ENCODE measurements at places on chromosomes 4 and X.

DNA sequence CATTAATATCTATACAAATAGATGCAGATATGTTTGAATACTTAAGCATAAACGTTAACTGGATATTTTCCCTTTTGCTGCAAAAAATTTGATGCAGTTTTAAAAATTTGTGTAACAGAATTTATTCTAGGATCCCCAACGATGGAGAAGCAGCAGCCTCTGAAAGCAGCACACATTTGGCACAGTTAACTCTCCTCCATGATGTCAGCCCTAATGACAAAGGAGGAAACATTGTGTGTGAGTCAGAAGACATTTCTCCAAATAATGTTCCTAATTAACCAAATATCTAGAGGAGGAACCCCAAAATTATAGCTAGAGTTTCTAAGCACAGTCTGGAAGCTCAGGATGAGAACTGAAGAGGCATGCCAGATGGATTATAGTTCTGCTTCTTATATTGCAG, 281.9 kb upstream of the MAD2L1 start:
- no peak for DNase-seq

- DNase-seq = peak; percentile 81
These were observed 28.0 kb upstream of the NSUN7 start for GRCh38 chr4:40721730-40722171.

DNA sequence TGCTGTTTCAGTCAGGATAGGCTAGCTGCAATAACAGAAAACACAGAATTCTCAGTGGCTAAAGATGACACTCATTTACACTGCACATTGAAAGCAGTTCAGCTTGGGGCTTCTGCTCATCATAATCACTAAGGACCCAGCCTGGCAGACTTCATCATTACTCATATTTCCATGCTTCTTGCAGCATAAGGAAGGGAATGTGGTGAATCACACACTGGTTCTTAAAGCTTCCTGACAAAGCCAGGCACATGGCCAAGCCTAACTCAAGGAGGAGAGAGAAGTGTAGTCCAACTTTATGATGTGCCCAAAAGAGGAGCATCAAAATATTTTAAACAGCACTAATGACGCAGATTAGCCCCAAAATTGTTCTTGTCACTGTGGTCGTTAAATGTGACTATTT, 186.5 kb downstream of the BANK1 start:
- peak; percentile 99 for DNase-seq

- DNase-seq = peak; percentile 37
These were observed 37.0 kb upstream of the ATP6AP2 start for GRCh38 chrX:40543661-40544328.

DNA sequence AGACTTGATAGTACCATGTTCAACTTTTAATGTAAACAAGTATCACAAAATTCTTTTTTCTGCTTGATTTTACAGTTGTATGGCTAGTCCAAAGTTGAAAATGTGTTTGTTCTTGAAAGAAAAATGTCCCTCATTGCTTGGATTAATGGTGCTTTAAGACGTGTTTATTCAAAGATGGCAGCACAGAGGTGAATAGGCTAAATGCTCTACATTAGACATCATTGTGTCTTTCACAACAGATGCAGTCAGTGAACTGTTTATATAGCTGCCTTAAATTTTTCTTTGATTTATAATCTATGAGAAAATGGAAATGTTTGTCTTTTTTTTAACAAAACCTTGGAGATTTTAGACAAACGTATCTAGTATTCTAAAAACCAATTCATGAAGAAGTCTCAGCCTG, 137.3 kb downstream of the BMPR1B start:
- peak; percentile 83 for DNase-seq

GRCh38 chr4:52946855-52947254, 84.7 kb downstream of the RASL11B start:
- no peak for DNase-seq

DNA sequence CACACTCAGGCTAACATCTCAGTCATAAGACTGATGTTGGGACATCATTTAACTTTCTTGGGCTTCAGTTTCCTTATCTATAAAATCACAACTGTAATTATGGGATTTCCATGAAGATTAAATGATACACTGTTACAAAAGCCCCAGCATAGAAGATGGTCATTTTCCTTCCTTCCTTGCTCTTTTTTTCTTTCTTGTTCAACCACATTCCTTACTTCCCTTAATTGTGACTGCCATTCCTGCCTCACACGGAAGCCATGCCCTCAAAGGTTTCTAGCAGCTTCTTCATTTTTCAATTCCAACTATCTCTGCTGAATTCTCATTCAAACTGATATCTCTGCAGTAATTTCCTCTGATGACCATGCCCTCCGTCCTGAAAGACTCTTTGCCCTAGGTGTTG, 311.8 kb downstream of the PPP3CA start:
- DNase-seq = no peak

GRCh38 chr4:41456559-41457101, 81.3 kb upstream of the LIMCH1 start:
- no peak for DNase-seq

DNA sequence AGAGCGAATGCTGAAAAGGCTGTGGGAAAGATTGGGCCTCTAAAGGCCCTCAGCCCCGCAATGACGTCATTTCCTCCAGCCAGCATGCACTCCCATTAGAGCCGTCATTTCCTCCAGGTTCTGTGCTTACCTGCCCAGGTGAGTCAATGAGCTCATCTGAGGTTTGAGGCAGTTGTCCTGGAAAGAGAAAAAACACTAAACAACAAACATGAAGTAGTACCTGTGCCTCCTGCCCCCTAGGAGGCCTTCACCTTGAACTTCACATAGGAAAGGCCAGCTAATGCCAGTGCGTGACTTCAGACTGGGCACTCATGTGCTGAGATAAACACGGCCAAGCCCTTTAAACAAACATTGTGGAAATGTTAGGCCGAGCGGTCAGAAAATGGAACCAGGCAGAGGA, 55.9 kb downstream of the FHDC1 start:
- DNase-seq = no peak

- peak; percentile 29 for DNase-seq
These were observed 143.6 kb downstream of the SLIT2 start for GRCh38 chr4:20395160-20395773.

DNA sequence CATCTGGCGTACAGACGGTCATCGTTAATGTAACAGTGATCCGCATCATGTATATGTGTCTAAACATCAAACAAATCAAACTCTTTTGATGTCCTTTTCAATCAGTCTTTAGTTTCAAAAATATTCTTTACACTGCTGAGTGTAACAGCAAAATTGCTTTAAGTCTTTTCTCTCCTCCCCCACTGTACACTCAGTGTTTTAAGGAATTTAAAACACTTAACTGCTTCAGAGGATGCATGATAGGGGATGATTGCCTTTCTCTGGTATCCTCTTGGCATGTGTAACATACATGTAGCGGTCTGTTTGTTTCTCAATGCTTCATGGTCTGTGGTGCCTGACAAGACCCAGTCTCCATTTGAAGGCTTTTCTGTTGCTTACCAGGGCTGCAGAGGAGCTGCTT, 41.6 kb downstream of the LIMCH1 start:
- no peak for DNase-seq

DNA sequence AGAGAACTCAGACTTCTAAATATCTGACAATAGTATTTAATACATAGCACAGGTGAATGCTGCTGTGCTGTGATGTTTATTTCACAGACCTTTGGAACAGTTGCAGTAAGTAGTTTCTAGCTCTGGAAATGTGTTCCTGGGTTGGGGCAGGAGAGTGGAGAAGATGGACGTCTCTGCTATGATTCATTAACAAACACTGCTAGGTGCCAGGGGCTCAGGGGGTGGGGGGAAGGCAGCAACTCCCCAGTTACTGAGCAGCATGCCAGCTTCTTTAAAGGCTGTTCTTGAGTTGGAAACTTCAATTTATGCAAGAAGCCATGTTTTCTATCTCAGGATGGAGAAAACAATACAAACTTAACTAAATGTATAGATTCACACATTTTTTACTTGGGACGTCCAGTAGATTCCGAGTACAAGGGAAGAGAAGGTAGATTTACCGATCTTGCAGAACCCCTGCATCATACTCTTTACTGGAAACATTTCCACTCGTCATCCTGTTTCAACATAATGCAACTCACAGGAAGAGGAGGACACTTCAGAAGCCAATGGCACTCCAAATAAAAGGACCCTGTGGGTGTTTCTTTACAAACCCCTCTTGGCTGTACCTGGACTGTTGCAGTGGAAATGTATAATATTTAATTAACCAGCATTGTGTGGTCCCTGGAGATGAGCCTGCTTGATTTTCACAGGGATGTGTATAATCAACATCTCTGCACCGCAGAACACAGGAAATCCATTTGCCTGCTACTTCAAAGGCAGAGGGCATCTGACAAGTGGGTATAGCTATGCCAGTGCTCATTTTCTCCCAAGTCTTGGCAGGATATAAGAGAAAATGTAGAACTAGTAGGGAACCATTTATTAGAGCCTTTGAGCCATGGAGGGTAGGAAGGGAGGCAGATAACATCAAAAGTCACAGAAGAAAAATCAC, 171.4 kb downstream of the SH3KBP1 start:
- DNase-seq = no peak

DNA sequence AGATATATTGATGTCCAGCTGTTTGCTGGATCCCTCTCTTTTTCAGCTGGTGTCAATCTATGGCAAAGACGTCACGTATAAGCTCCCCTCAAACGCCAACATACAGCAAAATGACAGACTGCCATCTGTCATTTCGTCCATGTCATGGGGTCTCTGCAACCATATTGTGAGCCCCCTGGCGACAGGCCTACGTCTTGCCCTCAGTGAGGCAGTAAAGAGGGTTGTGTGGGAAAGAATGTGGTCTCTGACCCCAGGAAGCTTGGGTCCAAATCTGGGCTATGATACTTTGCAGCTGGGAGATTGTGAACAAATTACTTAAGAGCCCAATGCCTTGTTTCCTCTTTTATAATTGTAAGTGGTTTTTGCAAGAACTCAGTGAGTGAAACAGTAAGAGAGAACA, 7.4 kb downstream of the SUPT20HL2 start:
- no peak for DNase-seq

- no peak for DNase-seq
These were observed 78.8 kb downstream of the EVC2 start for GRCh38 chr4:5629542-5629941.

DNA sequence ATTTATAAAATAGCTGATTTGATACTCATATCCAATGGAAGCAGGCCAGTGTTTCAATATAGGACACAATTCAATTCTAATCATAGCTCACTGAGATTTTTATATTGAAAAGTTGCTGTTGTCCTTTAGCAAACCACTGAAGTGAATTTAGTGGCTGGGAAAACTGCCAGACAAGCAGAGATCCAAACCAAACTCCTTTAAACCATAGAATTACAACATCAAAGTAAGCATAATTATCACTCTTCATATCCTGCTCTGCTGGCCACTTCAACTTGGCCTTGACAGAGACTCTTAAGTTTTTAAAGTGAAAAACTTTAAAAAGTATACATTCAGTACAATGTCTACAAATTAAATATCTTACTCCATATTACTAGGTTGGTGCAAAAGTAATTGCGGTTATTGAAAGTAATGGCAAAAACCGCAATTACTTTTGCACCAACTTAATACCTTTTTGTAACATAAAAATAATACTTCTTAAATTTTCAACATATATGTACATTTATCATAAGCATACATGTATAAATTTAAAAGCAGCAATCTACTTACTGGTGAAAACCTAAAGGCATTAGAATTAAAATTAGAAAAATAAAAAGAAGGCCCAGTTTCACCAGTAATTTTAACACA, 433.0 kb downstream of the PCDH10 start:
- DNase-seq = peak; percentile 68

DNA sequence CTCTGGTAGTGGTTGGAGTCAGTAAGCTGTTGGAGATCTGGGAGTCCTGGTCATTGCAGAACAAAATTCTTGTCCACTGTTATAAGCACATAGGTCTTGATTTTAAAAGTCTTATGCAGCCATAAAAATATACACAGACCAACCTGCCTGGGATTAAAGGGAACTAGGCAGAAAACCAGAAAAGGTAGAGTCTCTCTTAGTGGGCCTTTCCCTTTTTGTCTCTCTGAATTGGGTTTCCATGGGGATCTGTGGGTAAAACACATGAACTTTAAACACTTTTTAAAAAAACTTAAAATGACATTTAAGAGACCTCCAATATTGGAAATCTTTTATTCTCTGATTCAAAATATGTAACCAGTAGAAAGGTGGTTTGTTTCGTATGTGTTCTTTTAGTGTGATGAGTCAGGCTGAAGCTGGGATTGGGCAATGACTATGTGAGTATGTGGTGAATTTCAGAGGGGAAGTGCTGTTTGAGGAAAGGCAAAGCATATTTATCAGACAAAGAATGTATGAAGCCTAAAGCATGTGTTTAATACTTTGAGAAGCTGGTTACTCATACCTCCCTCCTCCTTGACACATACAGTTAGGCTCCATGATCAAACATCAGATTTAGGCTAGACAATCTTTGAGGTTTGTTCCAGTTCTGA, 29.6 kb downstream of the SLC16A2 start:
- peak; percentile 94 for DNase-seq

- no peak for DNase-seq
These were observed 3.8 kb upstream of the CXCR3 start for GRCh38 chrX:71622032-71622575.

- no peak for DNase-seq
These were observed 331.6 kb upstream of the F9 start for GRCh38 chrX:139198936-139199335.

GRCh38 chr4:80566203-80566872, 230.8 kb downstream of the CFAP299 start:
- no peak for DNase-seq

DNA sequence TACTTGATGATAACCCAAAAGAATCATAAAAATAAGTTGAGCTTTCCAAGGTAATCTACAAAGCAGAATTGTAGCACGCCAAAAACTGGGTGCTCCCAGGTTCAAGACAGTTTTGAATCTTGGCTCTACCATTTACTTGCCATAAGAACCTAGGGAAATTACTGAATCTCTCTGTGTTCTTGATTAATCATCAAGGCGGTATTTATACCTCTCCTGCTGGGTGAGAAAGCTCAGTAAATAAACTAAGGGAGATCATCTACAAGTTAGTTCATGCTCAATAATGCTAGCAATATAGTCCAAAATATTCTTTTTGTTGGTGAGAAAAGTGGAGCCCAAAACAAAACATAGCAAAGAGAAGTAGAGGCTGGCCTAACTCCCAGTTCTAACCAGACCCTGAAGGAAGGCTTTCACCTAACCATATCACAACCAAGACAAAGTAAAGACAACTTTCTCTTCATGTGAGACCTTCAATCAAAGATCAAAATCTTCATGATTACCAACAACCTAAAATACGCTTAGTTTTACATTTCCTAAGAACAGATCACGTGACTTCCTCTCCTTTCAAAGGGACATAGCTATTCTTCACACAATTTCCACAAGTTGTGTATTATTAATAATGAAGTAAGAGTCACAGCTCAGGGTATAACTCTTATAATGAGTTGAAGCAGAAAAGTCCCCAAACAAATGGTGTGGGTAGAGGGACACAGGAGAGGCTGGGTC, 34.4 kb downstream of the TNIP3 start:
- DNase-seq = no peak
